DMS 273 treated with DMSO at 0.1 percent for 48 hours (cell line): ENCODE measurements at places on chromosomes 2 and 18.

DNA sequence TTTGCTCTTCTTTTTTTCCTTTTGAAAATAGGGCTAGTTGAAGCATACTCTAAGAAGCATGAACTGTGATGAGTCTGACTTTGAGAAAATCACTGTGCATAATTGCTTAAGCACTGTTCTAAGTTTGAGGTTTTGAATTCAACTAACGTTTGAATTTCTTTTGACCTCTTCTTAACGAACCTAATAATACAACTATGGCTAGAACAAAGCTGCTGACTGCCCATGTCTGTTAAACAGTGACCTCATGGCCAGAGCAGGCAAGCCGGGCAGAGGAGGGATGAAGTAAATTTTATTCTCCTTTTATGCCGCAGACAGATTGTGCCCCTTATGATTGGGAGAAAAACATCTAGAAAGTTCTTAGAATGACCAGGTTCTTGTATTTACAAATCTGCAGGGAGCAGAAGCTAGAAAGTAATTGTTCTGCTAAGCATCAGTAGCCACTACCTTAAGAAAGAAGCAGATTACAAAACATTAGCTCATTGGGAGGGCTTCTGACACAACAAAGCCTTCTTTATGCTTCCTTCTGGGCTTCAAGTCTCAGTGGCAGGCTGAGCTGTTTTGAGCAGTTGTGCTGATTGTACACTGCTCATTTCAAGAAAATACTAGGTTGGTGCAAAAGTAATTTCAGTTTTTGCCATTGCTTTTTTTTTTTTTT, 97.8 kb upstream of the RASGRP3 start:
- DNase-seq = no peak

GRCh38 chr18:54130177-54130576, 94.3 kb downstream of the MBD2 start:
- DNase-seq = no peak

- no peak for DNase-seq
Measured at GRCh38 chr2:149101818-149102217, 63.3 kb downstream of the LYPD6B start.

DNA sequence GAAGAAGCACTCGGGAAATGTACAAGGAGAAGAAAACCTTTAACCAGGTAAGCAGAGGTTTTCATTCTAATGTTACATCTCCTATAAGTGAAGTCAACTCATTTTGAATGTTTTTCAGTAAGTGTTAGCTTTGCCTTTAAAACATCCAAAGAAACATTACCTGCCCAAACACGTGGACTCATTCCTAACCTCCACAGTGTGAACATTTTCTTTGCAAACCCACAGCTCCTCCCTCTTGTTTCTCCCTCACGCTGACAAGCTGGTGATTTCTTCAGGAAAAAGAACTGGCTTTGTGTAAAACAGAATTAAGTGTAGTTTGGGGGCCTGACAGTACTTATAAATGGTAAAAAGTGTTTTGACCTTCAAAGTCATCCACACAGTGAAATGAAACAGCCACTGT, 72.5 kb downstream of the MTCL1 start:
- no peak for DNase-seq

- DNase-seq = no peak
Measured at GRCh38 chr2:10523406-10524189, 75.5 kb upstream of the ODC1 start.

DNA sequence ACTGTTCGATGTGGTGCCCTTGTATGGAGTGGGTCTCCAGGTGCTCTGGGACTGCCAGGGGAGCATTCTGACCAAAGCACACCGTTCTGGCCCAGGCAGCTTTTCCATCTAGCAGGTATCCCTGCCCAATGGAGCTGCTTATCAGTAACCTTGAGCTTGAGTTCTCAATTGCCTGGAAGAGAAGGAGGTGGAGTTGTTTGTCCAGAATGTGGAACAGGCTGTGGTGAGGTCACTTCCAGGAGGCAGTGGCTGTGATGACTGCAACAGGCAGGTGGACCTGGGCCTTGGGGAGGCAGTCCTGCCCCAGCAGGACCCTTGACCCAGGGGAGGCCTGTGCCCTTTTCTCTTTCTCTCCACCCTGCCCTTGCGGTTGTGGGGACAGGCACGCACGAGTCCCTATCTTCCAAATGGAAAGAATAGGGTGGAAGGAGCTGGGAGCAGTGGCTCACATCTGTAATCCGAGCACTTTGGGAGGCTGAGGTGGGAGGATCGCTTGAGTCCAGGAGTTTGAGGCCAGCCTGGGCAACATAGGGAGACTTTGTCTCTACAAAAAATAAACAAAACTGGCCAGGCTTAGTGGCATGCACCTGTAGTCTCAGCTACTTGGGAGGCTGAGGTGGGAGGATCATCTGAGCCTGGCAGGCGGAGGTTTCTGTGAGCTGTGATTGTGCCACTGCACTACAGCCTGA, 66.2 kb upstream of the MCFD2 start:
- no peak for DNase-seq

GRCh38 chr2:55618025-55618274, 528 bp upstream of the PPP4R3B start:
- DNase-seq = no peak
